Hematopoietic multipotent progenitor cell (in vitro differentiated cells): ENCODE measurements at places on chromosomes 7 and 10. TPM values are rescaled to one million over a fixed set of nuclear protein-coding genes. Genes with fewer than 3 reads are reported as not detected.

Gene PNLIPRP2
- total RNA-seq, result not detected

Gene OR6V1
- total RNA-seq, result not detected

Gene TEX36
- not detected for total RNA-seq

Gene CLCN1
- total RNA-seq, result 0.54 TPM

Gene TAS2R41
- 1.3 TPM for total RNA-seq

Gene CALML3
- total RNA-seq, result not detected

Gene RINT1
- 7.0 TPM for total RNA-seq

Gene UNCX
- total RNA-seq, result not detected

Gene FAM241B
- 1.3 TPM for total RNA-seq

Gene CYP26A1
- total RNA-seq, result not detected

Gene POLD2
- 120 TPM for total RNA-seq

Gene SOSTDC1
- total RNA-seq, result under 0.01 TPM

Gene CCDC3
- 0.54 TPM for total RNA-seq

Gene SPDYE5
- under 0.01 TPM for total RNA-seq

Gene METTL27
- 0.27 TPM for total RNA-seq

GRCh38 chr7:148232784-148233183, 357.8 kb upstream of the C7orf33 start:
- DNase-seq, result no peak

DNA sequence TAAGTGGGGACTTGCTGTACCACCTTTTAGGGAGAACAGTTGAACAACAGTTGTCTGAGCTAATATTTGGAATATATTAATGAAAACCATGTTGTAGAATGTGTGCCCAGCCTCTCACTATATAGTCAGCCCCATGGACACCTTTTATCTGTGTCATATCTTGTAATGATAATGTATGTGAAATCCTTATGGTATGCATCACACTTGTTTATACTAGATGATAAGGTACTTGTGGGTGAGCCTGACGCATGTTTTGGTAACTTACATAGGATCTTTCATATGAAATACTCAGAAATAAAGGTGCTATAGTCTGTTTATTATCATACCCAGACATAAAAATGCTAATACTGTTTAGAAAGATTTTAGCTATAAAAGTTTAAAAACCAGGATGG, 32.8 kb downstream of the CAMK1D start:
- no peak for DNase-seq

DNA sequence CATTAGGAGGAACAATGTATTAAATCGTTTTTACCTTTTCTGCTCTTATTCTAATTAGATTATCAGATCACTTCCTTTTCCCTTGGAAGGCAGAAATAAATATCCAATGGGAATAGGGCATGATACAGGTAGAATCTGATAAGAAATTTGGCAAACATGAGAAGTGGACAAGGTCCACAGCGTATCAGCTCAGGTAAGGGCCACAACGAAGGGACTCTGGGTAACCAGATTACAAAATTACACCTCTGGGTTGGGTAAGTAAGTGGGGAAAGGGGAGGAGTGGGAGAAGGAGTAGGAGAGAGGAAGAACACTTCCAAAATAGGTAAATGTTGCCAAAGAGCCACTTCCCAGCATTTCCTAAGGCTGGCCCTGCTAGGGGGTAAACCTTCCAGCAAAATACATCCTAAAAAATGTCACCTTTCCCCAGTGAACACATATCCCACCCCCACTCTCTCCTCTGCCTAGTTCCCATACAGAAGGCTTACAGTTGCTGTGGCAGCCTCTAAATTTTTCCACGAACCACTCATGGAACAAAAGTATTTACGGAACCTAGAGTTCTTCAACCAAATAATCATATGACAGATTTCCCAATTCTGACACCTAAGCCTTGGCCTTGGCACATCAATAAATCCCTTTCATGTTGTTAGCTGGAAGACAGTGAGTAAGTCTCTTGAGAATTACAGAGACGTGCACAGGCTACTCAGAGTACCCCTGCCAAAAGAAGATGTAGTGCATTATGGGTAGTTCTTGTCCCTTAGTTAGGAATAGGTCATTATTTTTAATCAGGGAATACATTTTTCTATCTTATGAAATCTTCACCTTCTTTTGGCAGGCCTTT, 51.5 kb upstream of the DLX6 start:
- no peak for DNase-seq

DNA sequence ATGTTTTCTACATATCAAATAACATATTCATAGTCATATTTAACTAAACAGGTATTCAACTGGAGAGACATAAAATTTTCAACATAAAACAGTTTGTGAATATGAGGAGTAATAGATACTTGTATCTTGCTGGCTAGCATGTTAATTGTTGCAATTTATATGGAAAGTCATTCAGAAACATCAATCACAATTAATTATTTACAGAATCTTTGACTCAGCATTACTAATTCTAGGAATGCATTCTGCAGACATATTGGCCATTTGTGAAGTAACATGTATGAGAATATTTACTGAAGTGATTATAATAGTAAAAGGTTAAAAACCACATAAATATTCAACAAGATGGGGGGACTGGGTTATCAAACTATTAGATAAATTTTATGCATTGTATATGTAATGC, 203.7 kb downstream of the TSPAN12 start:
- DNase-seq, result no peak

- no peak for DNase-seq
Observed at GRCh38 chr10:61319386-61320256, 133.6 kb downstream of the TMEM26 start.

DNA sequence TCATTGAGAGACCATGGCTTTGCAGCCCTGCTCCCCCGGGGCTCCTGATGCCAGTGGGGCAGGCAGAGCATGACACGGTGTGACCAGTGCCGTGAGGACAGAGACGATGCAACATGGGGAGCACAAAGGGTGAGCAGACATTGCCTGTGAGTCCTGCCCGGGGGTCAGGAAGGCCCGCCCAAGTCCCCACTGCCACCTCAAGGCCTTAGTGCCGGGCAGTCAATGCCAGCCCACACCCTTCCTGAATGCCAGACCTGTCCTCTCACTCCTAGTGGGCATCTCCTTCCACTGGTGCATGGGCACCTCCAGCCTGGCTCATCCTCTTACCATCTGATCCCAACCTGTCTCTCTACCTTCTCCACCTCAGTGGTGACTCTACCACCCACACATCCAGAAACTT, 157.9 kb upstream of the ZMIZ1 start:
- no peak for DNase-seq

DNA sequence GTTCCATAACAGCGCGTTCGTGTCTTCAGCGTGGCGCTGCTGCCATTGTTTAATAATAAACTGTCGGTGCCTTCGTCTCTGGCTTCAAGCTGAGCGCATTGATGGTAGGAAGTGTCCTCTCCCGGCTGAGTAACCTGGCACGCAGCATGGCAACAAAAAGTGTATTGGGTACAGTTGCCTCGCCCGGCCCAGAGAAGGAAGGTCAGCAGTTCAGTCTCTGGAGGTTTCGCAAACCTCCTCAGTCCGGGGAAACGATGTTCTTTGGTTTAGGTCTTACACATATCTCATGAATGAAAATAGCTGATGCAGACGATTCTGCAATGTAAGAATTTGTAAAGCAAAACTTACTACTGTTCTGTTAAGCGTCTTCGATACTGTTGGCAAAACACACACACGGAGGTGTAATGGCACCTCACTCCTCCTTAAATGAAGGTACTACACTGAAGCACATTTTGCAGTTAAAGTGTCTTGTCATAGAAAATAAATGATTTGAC, 739 bp upstream of the CCDC186 start:
- no peak for DNase-seq

DNA sequence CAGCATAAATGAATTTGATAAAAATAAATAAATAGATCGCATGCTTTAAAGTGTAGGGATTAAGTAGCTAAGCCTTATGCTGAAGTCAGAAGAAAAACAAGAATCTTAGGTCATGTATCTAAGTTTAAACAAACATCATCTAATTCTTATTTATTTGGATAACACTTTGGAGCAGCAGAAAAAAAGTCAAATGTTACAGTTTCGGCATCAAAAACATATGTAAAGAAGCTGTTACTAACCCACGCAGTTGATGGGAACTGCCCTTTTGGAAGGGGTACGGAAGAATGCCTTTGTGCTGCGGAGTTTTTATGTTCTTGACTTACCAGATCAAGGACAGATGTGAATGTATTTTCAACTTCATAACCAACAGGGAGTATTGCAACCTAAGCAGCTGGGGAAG, 37.3 kb upstream of the HABP2 start:
- DNase-seq, result no peak

DNA sequence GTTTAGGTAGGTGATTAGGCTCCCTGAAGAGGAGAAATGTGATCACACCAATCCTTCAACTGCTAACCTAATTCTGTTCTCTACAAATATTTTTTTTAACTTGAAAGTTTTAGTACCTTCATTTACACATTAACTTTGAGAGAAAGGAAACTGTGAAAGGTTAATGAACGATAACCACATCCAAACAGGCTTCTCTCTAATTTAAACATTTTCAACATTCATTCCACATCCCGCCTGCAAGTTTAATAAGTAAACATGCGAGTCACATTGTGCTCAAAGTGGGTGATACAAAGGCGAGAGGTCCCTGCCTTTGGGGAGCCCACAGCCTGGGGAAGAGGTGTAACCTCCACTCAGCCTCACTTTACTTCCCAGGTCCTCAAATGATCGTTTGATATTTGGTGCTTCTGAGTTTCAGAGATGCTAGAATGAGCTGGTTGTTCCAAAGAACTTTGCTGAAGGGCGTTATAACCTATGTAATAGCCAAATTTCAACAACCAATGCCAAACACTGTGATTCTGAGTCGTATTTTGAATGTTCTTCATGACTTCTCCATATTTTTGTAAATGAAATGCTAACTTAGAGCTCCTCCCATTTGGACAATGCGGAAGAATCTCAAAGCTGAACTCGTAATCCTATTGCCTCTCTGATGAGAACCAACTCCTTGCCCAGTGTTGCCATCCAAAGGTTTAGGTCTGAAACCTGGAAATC, 47.5 kb downstream of the DENND2A start:
- no peak for DNase-seq

GRCh38 chr10:131312478-131312836, 936 bp upstream of the TCERG1L start:
- no peak for DNase-seq

DNA sequence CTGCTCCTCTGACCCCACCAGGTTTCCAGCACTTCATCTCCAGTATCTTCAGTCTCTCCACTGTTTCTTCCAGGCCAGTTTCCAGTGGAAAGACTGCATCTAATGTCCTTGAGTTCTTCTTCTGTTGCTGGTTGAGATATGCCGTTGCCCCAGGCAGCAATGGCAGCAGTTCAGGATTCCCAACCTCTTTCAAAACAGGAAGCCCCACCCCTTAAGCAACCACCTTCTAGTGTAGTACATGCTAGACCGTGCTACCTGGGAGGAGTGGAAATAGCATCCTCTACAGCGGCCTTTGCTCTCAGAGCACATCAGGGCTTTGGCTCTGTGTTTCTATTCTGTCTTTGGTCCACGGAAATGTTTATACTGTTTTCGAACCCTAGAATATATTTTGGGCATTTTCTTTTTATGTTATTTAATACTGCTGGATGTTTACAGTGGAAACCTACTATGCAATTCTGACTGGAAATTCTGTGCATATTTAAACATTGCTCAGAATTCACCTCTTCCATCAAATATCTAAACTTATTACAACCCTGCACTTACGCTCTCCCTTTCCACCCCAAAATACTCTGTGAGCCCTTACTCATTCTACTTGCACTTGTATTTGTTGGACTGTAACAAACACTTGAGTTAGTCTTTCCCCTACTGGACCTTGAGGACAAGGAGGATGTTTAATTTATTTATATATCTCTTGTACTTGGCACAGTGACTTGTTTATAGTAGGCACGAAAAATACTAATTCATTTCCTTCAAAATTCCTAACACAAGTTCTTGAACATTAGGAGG, 8.5 kb upstream of the BPGM start:
- DNase-seq, result no peak

DNA sequence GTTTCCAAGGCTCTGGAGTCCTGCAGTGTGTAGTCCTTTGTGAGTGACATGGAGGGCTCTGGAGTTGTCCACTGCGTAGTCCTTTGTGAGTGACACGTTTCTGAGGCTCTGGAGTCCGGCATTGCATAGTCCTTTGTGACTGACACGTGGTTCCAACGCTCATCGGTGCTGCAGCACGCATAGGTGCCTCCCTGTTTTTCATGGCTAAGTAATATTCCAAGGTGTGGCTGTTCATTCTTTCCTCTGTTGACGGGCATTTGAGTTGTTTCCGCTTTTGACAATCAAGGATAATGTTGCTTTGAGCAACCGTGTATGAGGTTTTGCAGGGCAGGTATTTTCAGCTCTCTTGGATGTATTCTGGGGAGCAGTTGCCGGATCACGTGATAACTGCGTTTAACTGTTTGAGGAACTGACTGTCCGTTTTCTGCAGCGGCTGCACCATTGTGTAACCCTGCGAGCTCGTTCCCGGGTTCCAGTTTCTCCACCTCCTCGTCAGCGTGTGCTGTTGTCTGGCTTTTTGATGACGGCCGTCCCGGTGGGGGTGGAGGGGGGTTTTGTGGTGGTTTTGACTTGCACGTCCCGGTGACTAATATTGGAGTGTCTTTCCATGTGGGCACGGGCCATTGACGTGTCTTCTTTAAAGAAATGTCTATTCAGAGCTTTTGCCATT, 21.1 kb downstream of the FAM20C start:
- no peak for DNase-seq

DNA sequence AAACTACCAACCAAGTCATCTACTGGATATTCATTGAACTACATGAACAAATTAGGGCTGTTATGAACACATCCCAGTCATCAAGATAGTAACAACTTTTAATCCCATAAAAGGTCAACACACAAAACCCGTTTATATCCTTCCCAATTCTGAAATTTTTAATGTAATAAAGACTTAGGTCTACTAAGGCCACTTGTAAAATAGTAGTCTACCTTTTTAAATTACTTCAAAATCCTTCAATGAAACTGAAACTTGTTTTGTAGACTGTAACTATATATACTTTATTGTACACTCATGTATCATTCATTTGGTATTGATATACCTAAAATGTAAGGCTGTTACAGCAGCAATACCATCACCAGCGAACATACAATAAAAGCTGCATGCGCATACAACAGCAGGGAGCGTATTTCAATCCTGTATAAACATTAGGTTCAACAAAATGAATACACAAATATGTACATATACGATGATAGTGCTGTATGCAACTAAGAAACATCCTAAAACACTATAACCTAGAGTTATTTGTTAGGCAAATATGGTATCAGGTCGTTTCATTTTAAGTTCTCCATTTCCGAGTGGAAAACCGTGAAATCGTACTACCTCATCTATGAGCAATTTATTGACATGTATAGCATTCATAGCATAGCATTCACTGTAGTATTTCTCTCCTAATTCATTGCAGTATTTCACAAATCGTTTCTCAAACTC, 973 bp downstream of the ATAD1 start:
- no peak for DNase-seq

- DNase-seq, result no peak
Observed at GRCh38 chr10:78436222-78436573, 402.5 kb downstream of the RPS24 start.

DNA sequence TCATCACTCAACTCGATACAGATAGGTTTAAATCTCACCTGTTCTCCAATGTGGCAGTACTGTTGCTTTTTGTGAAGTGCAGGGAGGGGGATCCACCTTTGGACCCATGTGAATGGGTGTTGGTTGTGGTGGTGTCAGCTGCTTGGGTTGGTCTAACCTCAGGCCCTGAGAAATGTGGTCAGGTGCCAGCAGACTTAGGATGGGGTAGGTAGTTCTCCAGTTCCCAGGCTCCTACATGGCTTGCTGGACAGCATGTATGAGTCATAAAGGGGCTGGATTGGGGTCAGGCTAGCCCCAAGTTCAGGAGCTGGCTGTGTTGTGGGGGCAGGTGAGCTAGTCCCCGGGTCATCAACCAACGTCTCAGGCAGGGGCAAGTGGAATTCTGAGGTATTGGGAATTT, 472.6 kb upstream of the CNTNAP2 start:
- no peak for DNase-seq

- DNase-seq, result no peak
Observed at GRCh38 chr7:100886142-100886935, 3.2 kb downstream of the UFSP1 start.
